ENCODE measurements at places on chromosomes 1 and 21. TPM values are rescaled to one million over a fixed set of nuclear protein-coding genes. Genes with fewer than 3 reads are reported as not detected.
A peak's percentile ranks its signal among the peaks of the same experiment; 100 is the strongest.

- H3K27me3 ChIP-seq, result no peaks in the 10 kb centered on the region
- no peaks in the 10 kb centered on the region for H3K36me3 ChIP-seq
- H3K4me3 ChIP-seq, result no peak overlapping the region
- DNase-seq, result no peak
Observed at GRCh38 chr1:43002116-43002515, 43.4 kb upstream of the SLC2A1 start.

GRCh38 chr1:192522673-192523072 is 52.9 kb upstream of the RGS1 start:
- no peaks in the 10 kb centered on the region for H3K36me3 ChIP-seq
- no peak overlapping the region for H3K27ac ChIP-seq
- no peak overlapping the region for H3K4me3 ChIP-seq
- no peaks in the 10 kb centered on the region for H3K27me3 ChIP-seq

GRCh38 chr1:6574025-6574620 is 5.7 kb upstream of the ZBTB48 start:
- H3K27ac ChIP-seq, result no peak overlapping the region
- peaks cover 4% of the 10 kb centered on the region for H3K27me3 ChIP-seq
- H3K4me3 ChIP-seq, result no peak overlapping the region
- no peaks in the 10 kb centered on the region for H3K36me3 ChIP-seq
- peaks cover 2% of the 10 kb centered on the region for H3K4me1 ChIP-seq
- DNase-seq, result no peak

DNA sequence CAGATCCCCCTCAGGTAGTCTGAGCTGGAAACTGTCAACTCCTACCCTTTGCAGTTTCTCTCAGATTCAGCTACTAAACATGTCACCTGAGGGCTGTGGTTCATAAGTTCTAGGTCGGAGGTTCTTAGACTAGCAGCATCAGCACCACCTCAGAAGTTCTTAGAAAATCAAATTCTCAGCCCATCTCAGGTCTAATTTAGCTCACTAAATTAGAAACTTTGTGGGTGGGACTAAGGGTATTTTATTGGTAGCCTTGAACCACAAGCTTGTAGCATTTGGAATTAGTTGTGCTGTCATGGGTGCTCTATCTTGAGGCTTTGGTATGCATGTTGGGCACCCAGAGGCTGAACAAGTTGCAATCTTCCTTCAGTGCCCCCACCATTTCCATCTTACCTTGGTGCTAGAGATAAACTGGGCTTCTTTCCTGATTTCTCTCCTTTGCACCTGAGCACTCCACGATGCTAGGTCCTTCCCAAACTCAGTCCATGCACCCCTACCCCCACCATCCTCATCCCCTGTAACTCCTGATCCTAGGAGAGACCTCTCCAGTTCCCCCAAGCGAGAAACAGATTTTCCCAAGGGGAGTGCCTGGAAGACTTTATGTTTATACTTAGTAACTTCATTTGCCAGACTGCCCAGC is 54.2 kb downstream of the S1PR1 start:
- DNase-seq, result no peak
- no peaks in the 10 kb centered on the region for H3K36me3 ChIP-seq
- peak overlapping the region; percentile 9 for H3K4me3 ChIP-seq
- peaks cover 60% of the 10 kb centered on the region for H3K4me1 ChIP-seq

DNA sequence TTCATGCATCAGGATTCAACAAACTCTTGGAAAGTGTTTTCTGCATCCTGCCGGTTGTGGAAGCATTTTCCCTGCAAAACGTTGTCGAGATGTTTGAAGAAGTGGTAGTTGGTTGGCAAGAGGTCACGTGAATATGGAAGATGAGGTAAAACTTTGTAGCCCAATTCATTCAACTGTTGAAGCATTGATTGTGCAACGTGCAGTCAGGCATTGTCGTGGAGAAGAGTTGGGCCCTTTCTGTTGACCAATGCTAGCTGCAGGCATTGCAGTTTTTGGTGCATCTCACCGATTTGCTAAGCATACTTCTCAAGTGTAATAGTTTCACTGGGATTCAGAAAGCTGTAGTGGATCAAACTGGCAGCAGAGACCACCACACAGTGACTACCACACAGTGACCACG is 57.0 kb upstream of the PRDM2 start:
- no peaks in the 10 kb centered on the region for H3K27me3 ChIP-seq
- no peak for DNase-seq
- H3K4me3 ChIP-seq, result peak overlapping the region; percentile 62
- peak overlapping the region; percentile 85 for H3K27ac ChIP-seq
- H3K36me3 ChIP-seq, result peaks cover 3% of the 10 kb centered on the region
- H3K4me1 ChIP-seq, result peaks cover 48% of the 10 kb centered on the region

- no peaks in the 10 kb centered on the region for H3K4me1 ChIP-seq
- peaks cover 9% of the 10 kb centered on the region for H3K36me3 ChIP-seq
- DNase-seq, result no peak
- H3K27me3 ChIP-seq, result no peaks in the 10 kb centered on the region
Observed at GRCh38 chr1:233114860-233115259, 164.4 kb downstream of the NTPCR start.

DNA sequence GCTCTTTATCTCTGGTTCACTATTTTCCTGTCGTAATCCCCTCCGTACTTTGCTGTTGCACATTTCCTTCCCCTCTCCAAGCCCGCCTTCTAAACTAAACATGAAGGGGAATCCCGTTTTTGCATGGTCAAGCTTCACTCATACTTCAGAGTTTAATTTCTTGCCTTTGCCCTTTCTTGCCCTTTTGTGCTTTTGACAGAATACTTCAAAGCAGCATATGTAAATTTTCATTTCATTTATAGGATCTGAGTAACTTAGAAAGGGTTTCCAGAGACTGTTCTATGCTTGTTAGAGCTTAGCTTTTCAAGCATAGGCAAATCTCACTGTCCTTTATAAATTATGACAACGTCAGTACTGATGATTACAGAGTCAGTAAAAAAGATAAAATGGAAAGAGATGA is 27.7 kb downstream of the SPATA45 start:
- H3K27me3 ChIP-seq, result no peaks in the 10 kb centered on the region
- peak overlapping the region; percentile 67 for H3K27ac ChIP-seq

- H3K27ac ChIP-seq, result no peak overlapping the region
- no peaks in the 10 kb centered on the region for H3K27me3 ChIP-seq
- H3K4me1 ChIP-seq, result peaks cover 21% of the 10 kb centered on the region
- DNase-seq, result no peak
- H3K36me3 ChIP-seq, result peaks cover 11% of the 10 kb centered on the region
Observed at GRCh38 chr1:184828369-184828717, 73.7 kb upstream of the EDEM3 start.

GRCh38 chr1:212177542-212177941 is 107.7 kb upstream of the PPP2R5A start:
- no peak overlapping the region for H3K4me3 ChIP-seq
- H3K27ac ChIP-seq, result no peak overlapping the region
- no peaks in the 10 kb centered on the region for H3K36me3 ChIP-seq
- H3K27me3 ChIP-seq, result no peaks in the 10 kb centered on the region
- DNase-seq, result no peak
- no peaks in the 10 kb centered on the region for H3K4me1 ChIP-seq

GRCh38 chr1:170686291-170686690 is 22.4 kb downstream of the PRRX1 start:
- H3K4me3 ChIP-seq, result no peak overlapping the region
- H3K36me3 ChIP-seq, result no peaks in the 10 kb centered on the region
- H3K27me3 ChIP-seq, result peaks cover 16% of the 10 kb centered on the region
- no peak for DNase-seq
- H3K4me1 ChIP-seq, result no peaks in the 10 kb centered on the region

DNA sequence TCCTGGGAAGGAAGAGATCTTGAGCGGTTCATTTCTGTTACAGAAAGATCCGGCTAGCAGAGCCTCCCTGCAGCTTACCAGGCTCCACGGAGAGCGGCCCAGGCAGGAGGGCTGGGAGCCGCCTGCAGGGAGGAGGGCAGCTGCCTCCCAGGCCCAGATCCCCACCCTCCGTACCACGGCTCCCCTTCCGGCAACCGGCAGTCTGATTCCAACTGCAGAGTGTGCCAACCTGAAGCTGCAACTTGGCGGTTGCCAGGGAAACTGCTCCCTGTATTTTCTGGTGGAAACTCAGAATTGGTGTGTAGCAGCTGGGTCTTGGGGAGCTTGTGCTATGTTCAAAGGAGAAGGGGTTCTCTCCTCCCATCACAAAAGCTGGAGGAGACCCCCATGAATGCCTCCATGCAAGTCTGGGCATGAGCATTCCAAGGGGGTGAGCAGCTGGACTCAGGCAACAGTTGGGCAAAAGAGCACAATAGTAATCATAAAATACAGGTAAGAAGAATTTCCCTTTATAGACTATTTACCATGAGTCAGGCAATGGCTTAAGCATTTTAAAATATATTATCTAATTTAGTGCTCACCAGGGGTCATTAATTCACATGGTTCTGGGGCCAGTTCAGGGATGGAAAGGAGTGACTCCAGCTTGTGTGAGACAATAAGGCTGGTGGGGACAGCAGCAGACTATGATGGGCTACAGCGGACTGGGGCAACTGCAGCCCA is 46.1 kb upstream of the KAZN start:
- no peak for DNase-seq
- H3K27ac ChIP-seq, result no peak overlapping the region
- no peaks in the 10 kb centered on the region for H3K36me3 ChIP-seq
- no peaks in the 10 kb centered on the region for H3K4me1 ChIP-seq
- no peak overlapping the region for H3K4me3 ChIP-seq

- peaks cover 13% of the 10 kb centered on the region for H3K4me1 ChIP-seq
- no peak for DNase-seq
- no peak overlapping the region for H3K27ac ChIP-seq
- peaks cover 6% of the 10 kb centered on the region for H3K27me3 ChIP-seq
Observed at GRCh38 chr1:160171980-160172379, 18.4 kb upstream of the CASQ1 start.

DNA sequence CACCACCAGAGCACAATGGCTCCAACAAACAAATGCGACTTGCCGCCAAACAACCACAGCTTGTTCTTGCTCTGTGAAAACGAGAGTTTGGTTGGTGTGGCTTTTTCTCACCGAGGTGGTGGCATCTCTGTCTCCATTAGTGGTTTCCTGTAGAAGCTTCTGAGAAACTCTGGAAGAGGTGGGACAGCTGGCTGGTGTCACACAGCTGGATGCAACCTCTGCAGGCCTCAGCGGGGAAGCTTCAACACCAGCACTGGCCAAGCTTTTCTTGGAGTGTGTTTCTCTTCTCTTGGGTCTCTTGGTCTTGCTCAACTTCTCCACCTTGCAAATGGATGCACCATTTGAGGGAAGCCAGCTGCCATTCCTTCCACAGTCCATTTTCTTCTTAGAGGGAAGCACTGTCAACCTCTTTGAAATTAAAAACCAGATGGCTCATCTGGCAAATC is 124.8 kb downstream of the KCNN3 start:
- no peak overlapping the region for H3K27ac ChIP-seq
- peaks cover 59% of the 10 kb centered on the region for H3K27me3 ChIP-seq
- H3K36me3 ChIP-seq, result no peaks in the 10 kb centered on the region
- H3K4me1 ChIP-seq, result peaks cover 11% of the 10 kb centered on the region

DNA sequence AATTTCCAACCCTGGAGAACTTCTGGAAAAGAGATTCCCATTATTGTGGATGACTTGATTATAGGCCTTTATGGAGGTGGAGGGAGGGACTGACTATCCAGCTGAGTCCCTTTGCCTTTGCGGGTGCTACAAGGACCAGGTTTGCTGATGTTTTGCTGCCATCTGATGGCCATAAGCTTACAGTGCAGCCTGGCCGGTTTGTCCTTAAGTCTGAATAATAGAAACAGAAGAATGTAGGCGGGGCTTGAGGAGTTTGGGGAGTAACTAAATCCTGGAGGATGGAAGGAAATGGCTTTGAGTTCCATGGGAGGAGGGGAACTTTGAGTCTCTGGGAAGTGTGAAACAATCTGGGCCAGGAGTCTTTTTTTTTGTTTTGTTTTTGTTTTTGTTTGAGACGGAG is 55.7 kb upstream of the CD1D start:
- peaks cover 3% of the 10 kb centered on the region for H3K4me1 ChIP-seq
- DNase-seq, result peak; percentile 49
- H3K27ac ChIP-seq, result no peak overlapping the region
- H3K4me3 ChIP-seq, result no peak overlapping the region
- H3K36me3 ChIP-seq, result no peaks in the 10 kb centered on the region

GRCh38 chr1:168081373-168082007 is 55.2 kb downstream of the GPR161 start:
- peaks cover 15% of the 10 kb centered on the region for H3K36me3 ChIP-seq
- no peaks in the 10 kb centered on the region for H3K27me3 ChIP-seq
- no peak for DNase-seq
- no peak overlapping the region for H3K4me3 ChIP-seq

GRCh38 chr1:33348676-33349080 is 27.8 kb upstream of the A3GALT2 start:
- no peaks in the 10 kb centered on the region for H3K27me3 ChIP-seq
- H3K4me3 ChIP-seq, result peak overlapping the region; percentile 93
- no peak for DNase-seq
- H3K27ac ChIP-seq, result peak overlapping the region; percentile 54
- H3K4me1 ChIP-seq, result peaks cover 39% of the 10 kb centered on the region

DNA sequence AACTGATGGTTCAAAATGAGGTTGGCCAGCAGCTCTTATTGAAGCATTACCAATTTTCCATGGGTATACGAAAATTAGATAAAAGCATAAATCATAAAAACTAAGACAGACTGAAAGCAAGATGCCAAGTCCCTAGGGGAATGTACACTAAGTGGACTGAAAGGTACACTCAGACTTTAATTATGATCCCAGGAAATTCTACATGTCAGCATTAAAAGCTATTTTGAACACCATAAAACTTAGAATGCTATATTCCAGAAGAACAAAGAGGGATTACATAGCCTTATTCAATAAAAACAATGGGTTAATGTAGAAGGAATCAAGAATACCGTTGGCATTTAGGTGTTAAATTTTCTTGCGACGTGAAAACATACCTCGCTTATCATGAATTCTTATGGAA is 558.5 kb downstream of the LRRIQ3 start:
- no peak for DNase-seq
- H3K27me3 ChIP-seq, result no peaks in the 10 kb centered on the region
- no peak overlapping the region for H3K27ac ChIP-seq
- no peaks in the 10 kb centered on the region for H3K4me1 ChIP-seq

GRCh38 chr1:94282143-94282711 is 44.8 kb upstream of the ARHGAP29 start:
- H3K36me3 ChIP-seq, result no peaks in the 10 kb centered on the region
- no peak for DNase-seq
- H3K4me3 ChIP-seq, result no peak overlapping the region
- no peaks in the 10 kb centered on the region for H3K4me1 ChIP-seq

GRCh38 chr1:82762829-82763532 is 962.2 kb downstream of the ADGRL2 start:
- no peak for DNase-seq
- no peak overlapping the region for H3K4me3 ChIP-seq
- no peaks in the 10 kb centered on the region for H3K27me3 ChIP-seq
- no peak overlapping the region for H3K27ac ChIP-seq
- no peaks in the 10 kb centered on the region for H3K36me3 ChIP-seq

- peaks cover 27% of the 10 kb centered on the region for H3K27me3 ChIP-seq
- no peak overlapping the region for H3K4me3 ChIP-seq
- H3K27ac ChIP-seq, result no peak overlapping the region
- no peaks in the 10 kb centered on the region for H3K36me3 ChIP-seq
- H3K4me1 ChIP-seq, result no peaks in the 10 kb centered on the region
Observed at GRCh38 chr1:90745972-90746371, 28.9 kb upstream of the BARHL2 start.

The IL19 gene
- total RNA-seq, result not detected

The NUDT4B gene
- 1.9 TPM for total RNA-seq

The UBXN10 gene
- total RNA-seq, result 0.04 TPM

The AMPD1 gene
- not detected for total RNA-seq

The MSH4 gene
- 1.4 TPM for total RNA-seq

The FCAMR gene
- not detected for total RNA-seq

The SLC35D1 gene
- total RNA-seq, result 10.1 TPM

The LINGO4 gene
- total RNA-seq, result not detected

The BNIPL gene
- 1.2 TPM for total RNA-seq
